ENCODE measurements at places on chromosomes 11 and 22. TPM values are rescaled to one million over a fixed set of nuclear protein-coding genes. Genes with fewer than 3 reads are reported as not detected.

The ELFN2 gene
- 0.47 TPM for total RNA-seq

The OR8H1 gene
- total RNA-seq, result not detected

The LMNTD2 gene
- total RNA-seq, result 0.36 TPM

The OR8A1 gene
- not detected for total RNA-seq

The CHRM4 gene
- total RNA-seq, result 0.28 TPM

The C11orf65 gene
- 0.38 TPM for total RNA-seq

The NCAPD3 gene
- total RNA-seq, result 20.2 TPM

The MMP10 gene
- 11.1 TPM for total RNA-seq

The CASP4 gene
- 142 TPM for total RNA-seq

The PRMT3 gene
- total RNA-seq, result 13.6 TPM

The PDGFB gene
- total RNA-seq, result 95.6 TPM

The H19 gene
- 2.3 TPM for total RNA-seq

The SYT13 gene
- not detected for total RNA-seq

The APOL4 gene
- 4.8 TPM for total RNA-seq

The TMPRSS5 gene
- total RNA-seq, result 0.18 TPM

The SPINDOC gene
- total RNA-seq, result 15.2 TPM

The OR51I1 gene
- not detected for total RNA-seq

The XKR3 gene
- not detected for total RNA-seq

The NPAS4 gene
- total RNA-seq, result not detected

The OR52N4 gene
- not detected for total RNA-seq

The SLCO2B1 gene
- 0.09 TPM for total RNA-seq

The GLYAT gene
- not detected for total RNA-seq

The DEPDC5 gene
- total RNA-seq, result 10.2 TPM

The PRR5L gene
- 23.4 TPM for total RNA-seq

The RGL4 gene
- not detected for total RNA-seq

The ATL3 gene
- total RNA-seq, result 93.2 TPM

The EMID1 gene
- total RNA-seq, result not detected

The TYR gene
- not detected for total RNA-seq

The MYO7A gene
- total RNA-seq, result 0.18 TPM

The APOBEC3B gene
- 0.38 TPM for total RNA-seq

The OR4C12 gene
- not detected for total RNA-seq

The PKNOX2 gene
- not detected for total RNA-seq

The PHLDB1 gene
- total RNA-seq, result 87.3 TPM

The RAB38 gene
- total RNA-seq, result 2.7 TPM

The PYGM gene
- total RNA-seq, result 0.38 TPM

The USH1C gene
- not detected for total RNA-seq

The LSP1 gene
- total RNA-seq, result 1.5 TPM

The SLC7A4 gene
- not detected for total RNA-seq

The MEI1 gene
- total RNA-seq, result 0.81 TPM

The EEF1G gene
- total RNA-seq, result 1,726 TPM

The OR52D1 gene
- not detected for total RNA-seq

The CRYBB2 gene
- total RNA-seq, result 0.18 TPM

The PTPN5 gene
- not detected for total RNA-seq

The SLC43A1 gene
- total RNA-seq, result 11.7 TPM

The FOLR3 gene
- total RNA-seq, result not detected

The USP2 gene
- 0.18 TPM for total RNA-seq

The OR2AG1 gene
- not detected for total RNA-seq

The LZTR1 gene
- total RNA-seq, result 43.7 TPM

The GATD1 gene
- total RNA-seq, result 25.9 TPM

The TMEM191C gene
- 0.38 TPM for total RNA-seq

The MRPL48 gene
- total RNA-seq, result 31.7 TPM

The OR5P2 gene
- 0.09 TPM for total RNA-seq
